Jurkat, Clone E6-1 (cell line): ENCODE measurements at places on chromosomes 4 and X.

DNA sequence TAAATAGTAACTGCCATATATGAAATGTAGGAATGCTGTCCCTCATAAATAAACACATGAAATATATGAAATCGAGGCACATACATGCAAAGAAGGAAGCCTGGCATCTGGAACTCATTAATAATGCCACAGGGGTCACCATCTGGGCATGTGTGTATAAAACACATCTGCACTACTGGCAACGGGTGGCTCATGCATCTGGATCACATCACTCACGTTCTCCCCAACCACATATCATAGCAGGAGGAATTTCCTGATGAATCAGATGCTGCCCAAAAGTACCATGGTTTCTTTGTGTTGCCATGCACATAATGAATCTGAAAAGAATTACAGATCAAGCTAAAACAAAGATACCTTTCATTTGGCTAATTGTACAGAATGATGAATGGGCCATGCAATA lies 28.6 kb downstream of the RNF175 start:
- DNase-seq = no peak

DNA sequence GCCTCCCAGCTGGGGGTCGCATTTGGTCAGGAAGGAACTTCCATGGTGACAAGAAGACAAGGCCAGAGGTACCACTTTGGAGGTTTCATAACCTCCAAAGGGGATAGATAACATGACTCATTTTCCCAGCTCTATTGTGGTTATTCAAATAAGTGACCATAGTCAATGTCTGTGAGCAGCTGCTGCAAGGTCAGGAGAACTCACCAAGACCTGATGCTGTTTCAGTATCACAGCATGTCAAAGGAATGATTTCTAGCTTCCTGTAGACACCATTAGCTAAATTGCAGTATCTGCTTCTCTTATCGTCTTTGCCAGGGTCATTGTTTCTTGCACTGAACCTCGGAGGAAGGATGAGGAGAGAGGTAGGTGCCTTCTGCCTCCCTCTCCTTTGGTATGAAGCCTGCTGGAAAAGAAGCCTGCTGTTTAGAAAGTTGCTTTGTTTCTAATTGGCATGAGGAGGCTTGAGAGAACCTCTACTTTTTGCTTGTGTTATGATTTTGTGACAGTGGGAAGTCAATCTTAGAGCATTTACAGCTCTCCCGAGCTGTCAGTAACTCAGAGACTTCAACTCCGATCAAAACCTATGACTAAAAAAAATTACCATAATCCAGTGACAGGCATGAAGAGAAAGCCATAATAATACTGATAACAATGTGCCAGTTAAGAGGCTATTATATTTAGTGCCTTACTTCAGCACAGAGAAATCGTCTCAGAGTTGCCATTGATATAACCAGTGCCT lies 38.0 kb upstream of the GATB start:
- no peak for DNase-seq

DNA sequence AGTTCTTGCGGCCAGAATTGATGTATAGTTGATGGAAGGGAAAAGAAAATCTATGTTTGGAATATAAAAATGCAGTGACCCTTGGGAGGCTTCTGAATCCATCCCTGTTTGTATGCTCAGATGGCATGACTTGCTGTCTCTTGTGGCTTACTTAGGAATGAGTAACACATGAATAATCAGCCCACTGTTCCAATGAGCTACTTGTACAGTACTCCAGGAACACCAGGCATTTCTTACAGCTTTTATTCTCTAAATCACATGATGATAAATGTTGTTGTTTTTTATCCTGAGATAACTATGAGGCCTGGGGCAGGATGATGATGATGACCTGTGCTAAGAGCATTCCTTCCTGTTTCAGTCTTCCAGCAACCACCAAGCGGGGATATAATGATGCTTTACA lies 18.9 kb downstream of the TMPRSS11E start:
- no peak for DNase-seq

DNA sequence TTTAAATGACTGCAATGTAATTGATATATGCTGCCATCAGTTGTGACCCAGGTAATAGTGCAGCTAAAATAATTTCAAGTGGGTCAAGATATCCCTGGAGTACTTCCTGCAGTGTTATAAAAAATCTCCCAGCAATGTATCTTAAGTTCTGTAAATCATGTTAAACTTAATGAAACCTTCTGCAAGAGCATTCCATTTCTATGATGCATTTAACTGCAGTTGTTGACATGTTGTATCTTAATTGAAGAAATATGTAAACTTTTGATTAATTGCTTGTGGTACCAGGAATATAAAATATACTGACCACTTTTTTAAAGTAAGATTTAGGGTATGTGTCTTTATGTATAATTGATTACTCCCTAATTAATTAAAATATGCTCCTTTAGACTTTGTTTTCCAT lies 213.6 kb downstream of the AFF2 start:
- no peak for DNase-seq

GRCh38 chrX:22950269-22951266 lies 49.2 kb upstream of the DDX53 start:
- no peak for DNase-seq
